ENCODE measurements at places on chromosomes 2 and 18. TPM values are rescaled to one million over a fixed set of nuclear protein-coding genes. Genes with fewer than 3 reads are reported as not detected.

The NRP2 gene
- total RNA-seq: 41.5 TPM

The CRYGD gene
- total RNA-seq: not detected

The LGALSL gene
- 18.5 TPM for total RNA-seq

The CAVIN2 gene
- 37.8 TPM for total RNA-seq

The FIGN gene
- total RNA-seq: 27.8 TPM

The SLC38A11 gene
- total RNA-seq: 1.4 TPM

The ZNF892 gene
- total RNA-seq: 8.3 TPM

The TMEFF2 gene
- not detected for total RNA-seq

The SP5 gene
- 3.6 TPM for total RNA-seq

The ELAC1 gene
- total RNA-seq: 5.1 TPM

The EMILIN1 gene
- 200 TPM for total RNA-seq

The WDR54 gene
- 6.3 TPM for total RNA-seq

The HTRA2 gene
- total RNA-seq: 35.4 TPM

The ACSL3 gene
- total RNA-seq: 69.0 TPM

The KCNG2 gene
- total RNA-seq: 1.1 TPM

The SIX2 gene
- 1.7 TPM for total RNA-seq

The EDAR gene
- not detected for total RNA-seq

The HIBCH gene
- 51.5 TPM for total RNA-seq

GRCh38 chr2:136005462-136006196 lies 20.2 kb upstream of the DARS1 start:
- DNase-seq: no peak
- H3K4me1 ChIP-seq: no peaks in the 10 kb centered on the region
- no peak overlapping the region for H3K27ac ChIP-seq
- H3K4me3 ChIP-seq: no peak overlapping the region

GRCh38 chr2:38602136-38602731 lies 494 bp downstream of the HNRNPLL start:
- H3K27me3 ChIP-seq: no peaks in the 10 kb centered on the region
- H3K4me3 ChIP-seq: peak overlapping the region; percentile 46
- no peaks in the 10 kb centered on the region for H3K36me3 ChIP-seq
- DNase-seq: peak; percentile 83
- peak overlapping the region; percentile 94 for H3K27ac ChIP-seq
- H3K4me1 ChIP-seq: no peaks in the 10 kb centered on the region

DNA sequence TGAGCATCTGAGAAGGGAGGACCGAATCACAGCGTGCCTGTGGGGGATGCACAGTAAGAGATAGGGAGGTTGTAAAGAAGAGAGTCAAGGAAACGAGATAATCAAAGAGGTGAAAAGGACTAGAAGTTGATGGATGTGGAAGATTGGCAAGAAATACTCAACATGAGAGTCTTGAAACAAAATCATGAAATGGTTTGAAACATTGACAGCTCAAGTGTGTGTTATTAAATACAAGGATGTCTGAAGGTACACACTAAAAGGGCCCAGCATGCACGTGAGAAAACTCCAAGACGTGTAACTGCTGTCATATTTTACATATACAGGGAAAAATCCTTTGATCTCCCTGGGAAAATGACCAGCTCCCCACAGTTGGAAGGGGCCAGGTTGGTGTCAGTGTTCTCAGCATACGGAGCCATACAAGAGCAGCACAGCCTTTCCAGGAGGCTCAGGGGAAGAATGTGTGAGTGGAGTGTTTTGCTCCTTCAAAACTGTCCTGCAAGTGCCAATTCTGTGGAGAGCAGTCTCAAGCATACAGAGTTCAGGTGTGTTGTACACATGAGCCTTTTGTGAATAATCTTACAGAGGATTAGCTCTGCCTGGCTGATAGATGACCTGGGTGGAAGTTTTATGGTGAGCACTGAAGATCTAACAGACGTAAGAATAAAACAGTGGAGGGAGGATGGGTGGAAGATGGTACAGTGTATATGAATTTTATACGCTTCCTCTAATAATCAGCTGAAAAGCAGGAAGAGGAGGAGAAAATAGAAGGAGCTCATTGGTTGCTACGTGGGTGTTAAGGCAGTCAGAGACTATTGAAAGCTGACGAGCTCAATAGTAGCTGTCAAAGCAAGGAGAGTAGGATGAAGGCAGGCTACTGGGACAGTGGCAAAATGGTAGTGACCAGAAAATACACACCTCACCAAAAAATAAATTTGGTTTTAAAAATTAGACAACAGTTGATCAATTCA lies 126.8 kb downstream of the ATP9B start:
- DNase-seq: no peak
- H3K36me3 ChIP-seq: no peaks in the 10 kb centered on the region
- H3K4me1 ChIP-seq: no peaks in the 10 kb centered on the region
- no peak overlapping the region for H3K4me3 ChIP-seq
- H3K27ac ChIP-seq: no peak overlapping the region
- no peaks in the 10 kb centered on the region for H3K27me3 ChIP-seq

GRCh38 chr2:68178432-68178831 lies 20.7 kb downstream of the PNO1 start:
- H3K4me3 ChIP-seq: no peak overlapping the region
- peaks cover 2% of the 10 kb centered on the region for H3K36me3 ChIP-seq
- no peak overlapping the region for H3K27ac ChIP-seq
- DNase-seq: no peak

DNA sequence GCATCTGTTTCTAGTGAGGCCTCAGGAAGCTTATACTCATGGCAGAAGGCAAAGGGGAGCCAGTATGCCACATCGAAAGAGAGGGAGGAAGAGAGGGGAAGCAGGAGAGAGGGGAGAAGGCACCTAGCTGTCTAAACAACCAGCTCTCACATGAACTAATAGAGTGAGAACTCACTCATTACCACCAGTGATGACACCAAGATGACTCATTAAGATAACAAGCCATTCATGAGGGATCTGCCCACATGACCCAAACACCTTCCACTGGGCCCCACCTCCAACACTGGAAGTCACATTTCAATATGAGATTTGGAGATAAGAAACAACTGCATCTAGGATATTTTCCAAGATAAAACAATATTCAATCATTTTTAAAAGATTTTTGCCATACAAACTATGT lies 753.9 kb upstream of the ZEB2 start:
- H3K27me3 ChIP-seq: no peaks in the 10 kb centered on the region
- no peak for DNase-seq
- H3K27ac ChIP-seq: no peak overlapping the region
- H3K36me3 ChIP-seq: no peaks in the 10 kb centered on the region

DNA sequence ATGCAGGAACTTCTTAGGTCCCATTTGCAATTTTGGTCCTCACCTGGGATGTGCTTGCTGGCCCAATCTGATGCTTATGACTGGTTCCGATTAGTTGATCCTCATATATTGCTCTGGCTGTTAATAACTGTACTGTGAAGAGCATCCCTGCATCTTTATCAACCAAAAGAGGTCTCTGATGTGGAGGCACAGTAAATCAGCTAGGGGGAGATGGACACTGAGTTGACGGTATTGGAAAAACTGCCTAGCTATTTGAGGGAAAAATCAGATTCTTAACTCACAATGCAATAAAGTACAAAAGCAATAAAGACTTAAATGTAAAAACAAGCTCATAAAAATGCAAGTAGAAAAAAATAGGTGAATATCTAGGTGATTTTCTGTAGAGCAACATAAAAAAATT lies 188.0 kb upstream of the TCF4 start:
- no peaks in the 10 kb centered on the region for H3K36me3 ChIP-seq
- no peak for DNase-seq
- no peaks in the 10 kb centered on the region for H3K4me1 ChIP-seq
- no peak overlapping the region for H3K27ac ChIP-seq
- H3K4me3 ChIP-seq: no peak overlapping the region

GRCh38 chr18:36589857-36590543 lies 238.8 kb downstream of the TPGS2 start:
- no peak for DNase-seq
- no peak overlapping the region for H3K27ac ChIP-seq
- no peaks in the 10 kb centered on the region for H3K27me3 ChIP-seq
- H3K36me3 ChIP-seq: no peaks in the 10 kb centered on the region

DNA sequence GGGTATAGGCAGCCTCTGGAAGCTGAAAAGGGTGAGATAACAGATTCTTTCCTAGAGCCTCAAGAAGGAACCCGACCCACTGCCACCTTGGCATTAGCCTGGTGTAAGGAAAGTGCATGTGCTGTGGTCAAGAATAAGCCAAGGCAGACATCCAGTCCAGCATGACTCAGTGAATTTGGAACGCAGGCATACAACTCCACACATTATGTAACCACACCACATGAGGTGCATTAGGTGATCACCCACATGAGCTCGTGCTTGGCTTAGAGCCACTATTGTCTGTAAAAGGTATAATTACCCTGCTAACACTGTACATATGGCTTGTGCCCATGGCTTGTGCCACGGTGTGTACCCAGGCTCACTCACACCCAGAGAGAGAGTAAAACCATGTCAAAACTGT lies 583.7 kb upstream of the HNMT start:
- H3K27ac ChIP-seq: no peak overlapping the region
- no peaks in the 10 kb centered on the region for H3K4me1 ChIP-seq
- H3K27me3 ChIP-seq: no peaks in the 10 kb centered on the region
- no peaks in the 10 kb centered on the region for H3K36me3 ChIP-seq
- DNase-seq: no peak

DNA sequence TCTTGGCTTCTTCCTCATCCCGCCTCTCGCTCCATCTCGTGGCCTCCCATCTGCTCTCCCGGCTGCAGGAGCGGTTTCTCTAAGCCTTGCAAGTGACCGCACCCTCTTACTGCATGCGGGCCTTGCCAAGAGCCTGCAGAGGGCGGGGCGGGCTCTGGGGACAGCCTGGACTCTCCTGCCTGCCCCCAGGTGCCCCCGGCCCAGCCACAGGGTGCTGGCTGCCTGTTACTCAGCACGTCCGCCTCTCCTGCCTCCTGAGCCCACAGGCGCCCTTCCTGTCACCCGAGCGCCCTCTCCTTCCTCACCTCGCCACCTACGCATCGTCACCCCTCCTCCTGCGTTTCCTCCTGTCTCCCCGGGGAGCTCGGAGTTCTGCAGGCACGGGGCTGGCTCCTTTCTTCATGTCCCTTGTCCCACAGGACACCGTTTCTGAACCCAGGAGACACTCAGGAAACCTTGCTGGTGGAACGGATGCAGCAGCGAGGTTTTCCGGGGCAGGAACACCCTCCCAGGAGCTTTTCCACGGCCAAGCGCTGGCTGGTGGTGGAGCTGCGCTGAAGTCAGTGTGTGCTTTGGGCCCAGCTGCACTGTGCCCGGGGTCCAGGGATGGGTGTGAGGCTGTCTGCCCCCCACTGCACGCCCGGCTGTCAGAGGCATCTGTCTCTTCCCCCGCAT lies 28.5 kb downstream of the HPCAL1 start:
- H3K27me3 ChIP-seq: no peaks in the 10 kb centered on the region
- H3K4me3 ChIP-seq: no peak overlapping the region

GRCh38 chr18:59866551-59867269 lies 33.1 kb upstream of the PMAIP1 start:
- DNase-seq: no peak
- H3K4me3 ChIP-seq: no peak overlapping the region
- no peaks in the 10 kb centered on the region for H3K4me1 ChIP-seq
- H3K27ac ChIP-seq: no peak overlapping the region
- H3K27me3 ChIP-seq: no peaks in the 10 kb centered on the region

DNA sequence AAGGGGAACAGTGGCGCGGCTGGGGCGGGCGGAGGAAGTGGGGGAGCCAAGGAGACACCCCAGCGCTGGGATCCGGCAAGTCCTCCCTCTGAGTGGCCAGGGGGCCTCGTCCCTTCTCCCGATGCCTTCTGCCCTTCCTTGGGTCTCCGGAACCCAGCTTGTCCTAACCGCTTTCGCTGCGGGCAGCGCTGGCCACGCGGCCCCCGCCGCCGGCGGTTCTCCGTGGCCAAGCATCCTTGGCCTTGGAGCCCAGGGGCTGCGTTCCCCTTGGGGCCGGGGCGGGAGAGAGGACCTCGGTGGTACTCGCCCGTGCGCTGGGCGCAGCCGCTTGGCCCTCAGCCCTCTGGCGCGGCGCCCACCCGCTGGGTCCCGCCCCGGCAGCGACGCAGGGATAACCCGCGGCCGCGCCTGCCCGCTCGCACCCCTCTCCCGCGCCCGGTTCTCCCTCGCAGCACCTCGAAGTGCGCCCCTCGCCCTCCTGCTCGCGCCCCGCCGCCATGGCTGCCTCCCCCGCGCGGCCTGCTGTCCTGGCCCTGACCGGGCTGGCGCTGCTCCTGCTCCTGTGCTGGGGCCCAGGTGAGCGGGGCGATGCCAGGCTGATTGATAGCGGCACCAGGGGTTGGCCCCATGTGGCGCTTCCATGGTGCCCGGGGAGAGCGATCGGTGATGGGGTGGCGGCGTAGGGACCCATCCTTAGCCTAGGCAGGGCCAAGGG lies 128.7 kb downstream of the UXS1 start:
- no peak overlapping the region for H3K27ac ChIP-seq
- H3K4me3 ChIP-seq: peak overlapping the region; percentile 32
- H3K36me3 ChIP-seq: no peaks in the 10 kb centered on the region
- H3K4me1 ChIP-seq: no peaks in the 10 kb centered on the region
- H3K27me3 ChIP-seq: no peaks in the 10 kb centered on the region

DNA sequence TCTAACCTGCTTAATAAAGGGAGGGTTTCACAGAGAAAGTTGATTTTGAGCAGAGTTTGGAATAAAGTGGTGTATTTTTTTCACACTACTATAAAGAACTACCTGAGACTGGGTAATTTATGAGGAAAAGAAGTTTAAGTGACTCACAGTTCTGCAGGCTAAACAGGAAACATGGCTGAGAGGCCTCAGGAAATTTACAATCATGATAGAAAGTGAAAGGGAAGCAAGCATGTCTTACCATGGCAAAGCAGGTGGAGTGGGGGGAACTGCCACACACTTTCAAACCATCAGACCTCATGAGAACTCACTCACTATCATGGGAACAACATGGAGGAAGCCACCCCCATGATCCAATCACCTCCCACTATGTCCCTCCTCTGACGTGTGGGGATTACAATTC lies 546.7 kb downstream of the EPHA4 start:
- DNase-seq: no peak
- H3K27ac ChIP-seq: no peak overlapping the region

DNA sequence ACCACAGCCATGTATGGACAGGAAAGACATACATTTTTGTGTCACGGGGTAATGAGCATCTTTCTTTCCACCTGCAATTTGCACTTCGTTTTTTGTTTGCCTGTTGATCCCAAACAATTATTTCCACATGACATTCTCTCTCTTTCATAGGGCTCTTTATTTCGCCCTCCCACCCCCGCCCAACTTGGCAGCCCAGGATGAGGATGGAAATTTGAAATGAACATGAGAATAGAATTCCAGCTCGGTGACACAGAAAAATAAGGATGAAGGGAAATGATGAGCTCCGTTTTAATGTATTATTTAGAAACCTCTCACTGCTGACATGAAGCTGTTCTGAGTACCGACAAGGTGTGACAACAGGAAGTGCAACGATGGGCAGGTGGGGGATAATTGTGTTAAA lies 443.3 kb downstream of the SOCS6 start:
- no peaks in the 10 kb centered on the region for H3K36me3 ChIP-seq
- no peaks in the 10 kb centered on the region for H3K27me3 ChIP-seq
- no peaks in the 10 kb centered on the region for H3K4me1 ChIP-seq
- DNase-seq: no peak
- H3K4me3 ChIP-seq: no peak overlapping the region

GRCh38 chr2:62458671-62459081 lies 47.3 kb downstream of the TMEM17 start:
- H3K27me3 ChIP-seq: no peaks in the 10 kb centered on the region
- no peaks in the 10 kb centered on the region for H3K4me1 ChIP-seq
- H3K36me3 ChIP-seq: no peaks in the 10 kb centered on the region

Measured in aorta (tissue), 5 donors.